ENCODE measurements at places on chromosomes 12 and 14.
A peak's percentile ranks its signal among the peaks of the same experiment; 100 is the strongest.

- no peak for DNase-seq
These were observed 11.2 kb downstream of the GPR132 start for GRCh38 chr14:105053996-105054395.

DNA sequence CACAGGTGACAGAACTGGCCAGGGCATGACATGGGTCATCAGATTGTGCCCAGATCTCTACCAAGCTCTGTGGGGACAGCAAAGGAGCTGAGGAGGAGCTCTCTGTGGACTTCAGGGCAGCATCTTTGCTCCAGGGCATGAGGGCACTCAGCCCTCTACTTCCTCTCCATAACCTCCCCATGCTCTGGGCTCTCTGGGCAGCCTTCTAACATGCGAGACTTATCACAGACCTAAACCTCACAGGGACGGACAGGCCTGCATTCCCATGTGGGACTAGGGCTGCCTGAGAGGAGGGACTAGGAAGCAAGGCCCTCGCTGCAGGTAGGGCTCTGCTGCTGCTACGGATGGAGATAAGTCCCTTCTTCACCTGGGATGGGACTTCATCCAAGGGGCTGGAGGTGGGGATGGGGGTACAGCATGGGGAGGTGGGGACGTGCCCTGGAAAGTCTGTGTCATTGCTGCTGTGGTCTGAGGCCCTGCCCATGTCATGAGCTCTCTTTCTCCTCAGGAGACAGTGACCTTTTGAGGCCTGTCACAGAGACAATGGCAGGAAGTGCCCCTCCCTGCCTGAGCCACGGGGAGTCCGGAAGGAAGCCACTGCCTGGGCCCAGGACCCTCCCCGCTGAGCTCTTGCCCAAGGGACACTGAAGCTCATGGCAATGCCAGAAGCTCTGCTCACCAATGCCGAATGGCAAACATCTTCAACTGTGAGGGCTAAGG lies 44.1 kb downstream of the PITPNM2 start:
- DNase-seq: peak; percentile 33

DNA sequence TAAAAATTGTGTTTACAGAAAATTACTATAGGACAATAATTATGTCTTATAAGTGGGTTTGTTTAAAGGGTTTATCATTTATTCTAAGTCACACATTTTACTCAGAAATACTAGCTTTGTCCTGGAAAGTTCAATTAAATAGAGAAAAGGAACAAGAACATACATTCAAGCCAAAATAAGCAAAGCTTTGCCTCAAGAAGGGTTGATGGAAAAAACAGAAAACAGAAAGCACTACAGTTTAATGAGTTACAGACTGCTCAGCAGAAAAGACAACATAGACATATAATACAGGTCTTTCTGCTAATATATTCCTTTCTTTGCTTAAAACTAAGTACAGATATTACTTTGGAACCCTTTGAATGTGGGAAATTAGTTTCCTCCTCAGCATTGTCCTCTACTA lies 703.0 kb upstream of the LRFN5 start:
- no peak for DNase-seq

GRCh38 chr12:58881816-58882215 lies 38.5 kb downstream of the LRIG3 start:
- DNase-seq: no peak

- no peak for DNase-seq
These were observed 7.7 kb downstream of the SLC7A7 start for GRCh38 chr14:22807432-22808087.

- DNase-seq: no peak
These were observed 119.5 kb downstream of the TTC7B start for GRCh38 chr14:90696720-90697119.

GRCh38 chr12:64681200-64682052 lies 71.1 kb downstream of the RASSF3 start:
- DNase-seq: no peak

GRCh38 chr14:63893701-63894458 lies 41.1 kb downstream of the SYNE2 start:
- no peak for DNase-seq

GRCh38 chr12:54565986-54566544 lies 16.7 kb downstream of the PDE1B start:
- DNase-seq: no peak

- no peak for DNase-seq
These were observed 84.5 kb downstream of the CHGA start for GRCh38 chr14:93007225-93007997.

GRCh38 chr12:14402697-14403096 lies 37.2 kb downstream of the ATF7IP start:
- DNase-seq: no peak

DNA sequence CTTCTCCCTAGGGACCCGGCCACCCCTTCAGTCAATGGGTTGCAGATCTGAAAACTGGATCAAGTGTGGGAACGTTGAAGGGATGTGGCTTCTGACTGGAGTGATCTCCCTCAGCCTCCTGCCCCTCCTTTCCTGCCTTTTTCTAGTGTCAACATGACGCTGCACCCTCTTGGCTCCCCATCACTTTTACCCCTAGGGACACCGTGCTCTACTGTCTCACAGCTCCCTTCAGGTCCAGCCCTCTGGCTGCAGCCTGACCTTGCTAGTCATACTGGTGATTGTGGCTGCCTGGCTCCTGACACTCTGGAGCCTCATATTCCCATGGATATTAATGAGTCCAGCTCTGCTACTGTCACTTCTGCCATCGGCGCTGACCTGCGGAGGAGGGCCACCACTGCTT lies 51.5 kb upstream of the RASSF3 start:
- DNase-seq: no peak

GRCh38 chr12:100110276-100110675 lies 32.4 kb downstream of the BLTP3B start:
- DNase-seq: no peak

- no peak for DNase-seq
These were observed 85.0 kb downstream of the PAPOLA start for GRCh38 chr14:96586921-96587822.

- DNase-seq: no peak
These were observed 80.6 kb downstream of the DDX51 start for GRCh38 chr12:132063491-132063890.

- DNase-seq: no peak
These were observed 284.6 kb upstream of the NPAS3 start for GRCh38 chr14:32654106-32654505.

DNA sequence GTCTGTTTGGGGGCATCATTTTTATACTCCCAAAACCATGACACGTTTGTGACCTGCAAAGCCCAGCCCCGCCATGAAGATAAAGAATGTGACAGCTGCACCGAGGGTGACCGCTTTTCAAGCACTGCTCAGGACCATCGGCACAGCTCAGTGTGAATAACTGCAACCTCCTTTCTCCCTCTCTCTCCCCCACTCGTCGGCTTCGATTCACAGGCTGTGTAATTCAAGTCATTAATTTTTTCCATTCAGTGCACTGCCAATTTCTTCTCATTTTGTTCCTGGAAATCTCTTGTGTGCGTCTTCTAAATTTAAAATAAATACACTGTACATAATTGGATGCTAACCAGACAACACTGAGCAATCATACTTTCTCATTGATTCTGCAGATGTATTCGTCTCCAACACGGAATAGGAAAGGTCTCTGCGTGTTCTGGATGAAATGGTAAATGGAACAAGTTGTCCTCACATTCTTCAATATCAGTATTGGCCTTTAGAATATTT lies 260.8 kb downstream of the TTC8 start:
- no peak for DNase-seq

DNA sequence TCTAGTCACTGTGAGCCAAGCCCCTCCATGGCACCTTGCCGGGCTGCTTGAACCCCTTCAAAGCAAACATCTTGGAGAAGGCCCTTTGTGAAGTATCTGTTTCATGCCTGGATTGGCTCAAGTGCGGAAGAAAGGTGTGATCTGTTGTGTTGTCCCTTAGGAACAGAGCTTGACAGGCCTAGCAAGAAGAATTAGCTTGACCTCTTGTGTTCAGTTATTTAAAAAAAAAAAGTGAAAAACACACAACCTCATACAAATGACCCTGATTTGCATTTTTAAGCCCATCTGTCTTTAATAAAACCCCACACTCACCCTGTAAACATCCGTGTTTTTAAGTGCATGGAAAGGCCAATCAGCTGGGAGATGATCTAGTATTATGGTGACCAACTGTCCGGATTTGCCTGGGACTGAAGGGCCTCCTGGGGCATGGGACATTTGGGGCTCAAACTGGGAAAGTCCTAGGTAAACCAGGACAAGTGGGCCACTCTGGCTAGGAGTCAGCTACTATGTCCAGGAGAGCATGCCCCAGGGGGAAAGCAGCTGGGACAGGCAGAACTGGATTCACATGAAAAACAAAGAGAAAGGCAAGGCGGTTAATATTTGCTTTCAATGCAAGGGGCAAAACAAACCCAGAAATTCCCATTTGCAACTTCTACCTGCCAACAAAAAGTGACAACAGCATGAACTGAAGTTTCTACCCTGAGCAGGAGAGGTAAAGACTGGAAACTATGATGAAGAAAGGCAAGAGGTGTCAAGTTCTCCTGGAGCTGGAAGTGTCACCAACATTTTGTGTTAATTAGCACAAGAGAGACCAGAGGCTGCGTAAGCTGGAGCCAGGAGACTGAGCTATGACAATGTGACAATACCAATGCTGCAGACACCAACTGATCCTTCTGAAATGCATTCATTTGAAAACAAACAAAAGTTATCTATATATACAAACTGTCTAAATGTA lies 78.6 kb downstream of the CLMN start:
- DNase-seq: no peak

DNA sequence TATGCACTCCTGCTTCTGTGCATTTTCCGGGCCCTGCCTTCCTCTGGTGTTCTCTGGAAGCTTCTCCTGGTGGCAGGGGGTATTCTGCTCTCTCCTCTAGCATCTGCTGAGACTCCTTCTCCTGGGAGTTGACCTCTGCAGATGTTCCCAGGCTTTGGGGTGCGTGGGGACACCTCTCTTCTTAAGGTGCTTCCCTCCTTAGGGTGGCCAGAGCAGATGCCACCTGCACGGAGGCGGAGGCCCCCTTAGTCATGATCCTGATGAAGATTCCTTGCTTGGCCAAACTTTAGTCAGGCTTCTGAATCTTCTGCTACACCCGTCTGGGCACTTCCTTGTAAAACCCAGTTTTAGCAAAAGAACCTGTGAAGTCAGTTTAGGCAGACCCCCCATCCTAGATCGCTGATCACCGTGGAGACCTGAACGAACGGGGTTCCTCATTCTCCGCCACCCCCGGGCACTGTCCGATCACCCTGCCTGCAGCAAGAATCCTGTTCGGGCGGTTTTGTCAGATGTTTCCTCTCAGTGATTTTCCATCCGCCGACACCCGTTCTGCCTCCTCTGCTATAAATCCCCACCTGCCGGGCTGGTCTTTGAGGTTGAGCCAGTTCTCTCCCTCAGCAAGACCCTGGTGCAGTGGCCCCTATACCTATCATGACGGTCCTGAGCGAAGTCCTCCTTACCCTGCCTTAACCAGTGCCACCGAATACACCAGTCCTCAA lies 111.9 kb downstream of the CALM1 start:
- no peak for DNase-seq

GRCh38 chr14:21267886-21268616 lies 1.2 kb downstream of the HNRNPC start:
- DNase-seq: no peak

GRCh38 chr12:71240946-71241345 lies 83.1 kb upstream of the TSPAN8 start:
- DNase-seq: no peak

- DNase-seq: no peak
These were observed 346.2 kb upstream of the FAR2 start for GRCh38 chr12:28802706-28803438.

GRCh38 chr12:131729254-131729955 lies 18.5 kb downstream of the SFSWAP start:
- DNase-seq: no peak

DNA sequence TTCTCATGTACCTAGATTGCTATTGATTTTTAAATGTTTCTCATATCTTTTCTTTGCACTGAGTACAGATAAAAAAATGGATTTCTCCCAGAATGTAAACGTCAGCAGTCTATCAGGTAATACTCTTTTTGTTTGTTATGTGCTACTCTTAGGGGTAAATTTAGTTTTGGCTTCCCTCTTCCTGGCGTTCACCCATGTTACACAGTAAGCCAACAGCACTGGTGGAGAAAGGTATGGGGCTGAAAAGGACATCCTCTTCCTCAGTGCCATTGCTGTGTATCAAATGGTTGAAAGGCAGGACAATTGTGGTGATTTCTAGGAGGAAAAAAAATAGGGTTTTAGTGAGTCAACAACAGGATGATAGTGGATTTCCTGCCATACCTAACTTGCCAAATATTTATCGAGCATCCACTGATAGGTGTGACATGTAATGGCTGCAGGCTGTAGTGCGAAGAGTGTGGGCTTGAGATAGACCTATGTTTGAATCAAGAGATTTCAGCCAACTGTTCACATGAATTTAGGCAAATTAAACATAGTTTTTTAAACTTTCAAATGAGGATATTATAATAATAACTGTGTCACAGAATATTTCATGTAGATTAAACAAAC lies 7.5 kb downstream of the KLRF2 start:
- DNase-seq: no peak

DNA sequence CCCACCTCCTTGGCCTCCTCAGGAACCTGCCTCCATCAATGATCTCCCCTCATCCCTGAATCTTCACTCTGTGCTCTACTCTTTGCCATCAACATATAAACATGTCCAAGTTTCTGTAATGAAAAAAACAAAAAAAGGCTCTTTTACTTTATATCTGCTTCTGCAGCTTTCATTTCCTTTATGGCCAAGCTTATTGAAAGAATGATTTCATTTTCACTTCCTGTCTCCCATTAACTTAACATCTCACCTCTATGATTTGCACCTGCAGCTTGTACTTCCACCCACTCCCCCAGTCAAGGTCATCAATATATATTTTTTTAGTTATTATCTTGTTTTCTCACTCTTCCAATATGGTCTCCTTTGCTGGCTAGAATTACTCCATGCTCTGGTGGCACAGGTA lies 15.6 kb upstream of the RNU6-7 start:
- DNase-seq: no peak

DNA sequence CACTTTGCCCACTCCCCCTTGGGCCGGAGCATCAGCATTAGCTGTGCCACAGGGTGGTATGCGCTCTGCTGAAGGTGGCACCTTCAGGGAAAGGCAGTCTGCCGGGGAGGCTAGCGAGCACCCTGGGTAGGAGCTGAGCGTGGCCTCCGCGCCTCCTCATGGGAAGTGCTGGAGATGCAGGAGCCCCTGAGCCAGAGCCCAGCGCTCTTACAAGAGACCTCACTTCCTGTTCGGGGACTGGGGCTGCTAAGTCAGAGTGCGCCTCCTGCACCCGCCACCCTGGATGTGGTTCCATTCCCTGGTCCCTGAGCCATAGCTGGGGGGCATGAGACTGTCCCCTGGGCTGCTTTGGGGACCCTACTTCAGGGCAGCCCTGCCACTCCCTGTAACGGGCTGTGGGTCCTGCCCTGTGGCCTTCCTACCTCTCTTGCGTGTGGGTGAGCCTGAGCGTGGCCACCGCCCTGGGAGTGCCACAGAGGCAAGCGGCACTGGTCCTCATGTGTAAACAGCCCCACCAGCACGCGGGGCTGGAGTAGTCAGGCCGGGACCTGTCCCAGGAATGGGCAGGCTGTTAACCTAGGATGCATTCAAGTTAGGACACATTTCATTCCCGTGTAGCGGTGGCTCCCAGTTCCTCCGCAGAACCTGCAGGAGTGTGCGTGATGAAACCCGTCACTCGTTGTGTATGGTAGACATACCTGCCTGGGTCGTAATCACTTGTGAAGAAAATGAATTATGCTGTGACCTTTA lies 19.4 kb downstream of the COA8 start:
- DNase-seq: no peak

Measured in stimulated activated CD8-positive, alpha-beta memory T cell treated with anti-CD3 and anti-CD28 coated beads, Interleukin-4, amount 100 ng/mL, for 1 hour (primary cell).